CD8-positive, alpha-beta memory T cell (primary cell): ENCODE measurements at places on chromosomes 12 and 14.

DNA sequence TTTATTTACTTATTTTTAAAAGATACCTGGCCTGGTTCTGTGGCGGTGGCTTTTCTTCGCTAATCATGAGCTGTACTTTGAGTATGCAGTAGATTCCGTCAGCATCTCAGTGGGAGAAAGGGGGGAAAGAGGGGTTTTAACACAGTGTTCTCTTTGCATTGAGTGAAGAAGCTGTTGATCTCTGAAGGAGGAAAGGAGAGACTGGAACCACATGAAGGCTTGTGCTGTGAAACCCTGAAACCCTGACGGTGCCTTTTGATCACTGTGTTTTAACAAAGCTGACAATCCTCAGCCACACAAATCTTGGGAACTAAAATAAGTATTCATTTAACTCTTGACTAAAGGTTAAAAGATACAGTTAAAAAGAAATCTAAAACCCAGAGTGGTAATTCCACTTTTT is 250.1 kb downstream of the FBXL14 start:
- no peak for DNase-seq

- no peak for DNase-seq
These were observed 6.4 kb upstream of the ZNF268 start for GRCh38 chr12:133174901-133175300.

DNA sequence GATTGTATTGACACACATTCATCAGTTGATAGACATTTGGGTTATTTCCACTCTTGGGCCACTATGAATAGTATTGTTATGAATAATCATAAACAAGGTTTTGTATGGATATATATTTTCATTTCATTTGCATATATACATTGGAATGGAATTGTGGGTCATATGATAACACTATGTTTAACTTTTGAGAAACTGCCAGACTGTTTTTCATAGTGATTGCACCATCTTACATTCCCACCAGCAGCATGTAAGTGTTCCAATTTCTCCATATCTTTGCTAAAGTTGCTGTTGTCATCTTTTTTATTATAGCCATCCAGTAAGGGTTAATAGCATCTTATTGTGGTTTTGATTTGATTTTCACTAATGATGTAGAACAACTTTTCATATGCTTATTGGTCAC is 198.5 kb upstream of the PPFIA2 start:
- no peak for DNase-seq

DNA sequence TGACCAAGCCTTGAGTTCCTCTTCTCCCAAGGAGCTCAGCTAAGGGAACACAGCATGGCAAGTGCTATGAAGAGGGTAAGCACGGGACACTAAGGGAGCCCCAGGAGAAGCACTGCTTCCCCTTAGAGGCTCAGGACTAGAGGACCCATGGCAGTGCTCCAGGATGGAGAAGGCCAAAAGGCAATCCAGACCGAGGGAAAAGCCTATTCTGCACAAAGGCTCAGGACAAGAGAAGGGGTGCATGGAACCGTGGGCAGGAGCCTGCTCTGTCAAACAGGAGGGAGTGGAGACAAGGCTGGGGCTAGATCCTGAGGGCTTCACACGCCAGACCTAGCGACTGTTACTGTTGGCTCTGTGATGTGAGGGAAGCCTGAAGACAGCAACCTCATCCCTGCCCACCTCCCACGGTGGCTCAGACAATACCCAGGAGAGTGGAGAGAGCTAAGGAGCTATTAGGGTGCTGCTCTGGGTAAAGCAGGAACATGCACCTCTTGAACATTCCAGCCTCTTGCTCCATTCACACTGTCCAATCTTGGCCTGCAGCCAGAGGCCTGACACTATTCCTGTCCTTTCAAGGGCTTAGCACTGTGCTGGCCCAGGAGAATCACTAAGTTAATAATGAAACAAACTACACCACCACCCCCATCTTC is 24.2 kb downstream of the OTUB2 start:
- DNase-seq: no peak

DNA sequence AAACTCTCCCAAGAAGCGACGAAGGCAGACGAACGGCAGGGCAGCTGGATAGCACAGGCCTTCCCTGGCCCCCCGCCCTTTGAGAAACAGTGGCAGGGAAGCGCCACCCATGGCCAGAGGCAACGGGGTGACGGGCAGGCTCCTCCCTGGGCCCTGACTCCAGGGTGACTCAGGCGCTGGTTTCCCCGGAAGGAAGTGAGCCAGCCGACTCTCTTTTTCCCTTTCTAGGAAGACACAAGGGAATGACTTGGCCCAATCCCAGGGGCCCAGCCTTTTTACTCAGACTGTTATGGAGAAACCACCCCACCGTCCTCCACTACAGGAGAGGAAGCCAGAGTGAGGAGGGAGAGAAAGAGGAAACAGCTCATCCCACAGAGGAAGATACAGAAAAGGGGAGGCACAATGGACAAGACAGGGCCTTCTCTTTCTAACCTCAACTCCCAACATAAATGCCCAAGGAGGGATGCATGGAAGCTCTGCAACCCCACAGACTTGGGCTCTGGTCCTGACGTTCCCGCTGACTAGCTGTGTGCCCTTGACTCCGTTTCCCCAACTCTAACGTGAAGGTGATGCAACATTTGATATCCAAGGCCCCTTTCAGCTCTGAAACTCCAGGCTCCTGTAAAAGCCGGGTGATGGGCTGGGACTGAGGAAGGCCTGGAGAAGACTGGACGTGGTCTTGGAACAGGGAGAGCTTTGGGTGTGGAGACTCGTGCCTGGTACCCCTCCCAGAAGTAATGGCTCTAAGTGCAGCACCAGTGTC is 27.9 kb downstream of the ACTN1 start:
- no peak for DNase-seq

GRCh38 chr14:71270111-71270510 is 362.9 kb downstream of the PCNX1 start:
- DNase-seq: no peak

GRCh38 chr12:442235-442884 is 17.4 kb upstream of the B4GALNT3 start:
- DNase-seq: peak; percentile 30

- no peak for DNase-seq
These were observed 594.5 kb downstream of the NRXN3 start for GRCh38 chr14:78764645-78765044.

DNA sequence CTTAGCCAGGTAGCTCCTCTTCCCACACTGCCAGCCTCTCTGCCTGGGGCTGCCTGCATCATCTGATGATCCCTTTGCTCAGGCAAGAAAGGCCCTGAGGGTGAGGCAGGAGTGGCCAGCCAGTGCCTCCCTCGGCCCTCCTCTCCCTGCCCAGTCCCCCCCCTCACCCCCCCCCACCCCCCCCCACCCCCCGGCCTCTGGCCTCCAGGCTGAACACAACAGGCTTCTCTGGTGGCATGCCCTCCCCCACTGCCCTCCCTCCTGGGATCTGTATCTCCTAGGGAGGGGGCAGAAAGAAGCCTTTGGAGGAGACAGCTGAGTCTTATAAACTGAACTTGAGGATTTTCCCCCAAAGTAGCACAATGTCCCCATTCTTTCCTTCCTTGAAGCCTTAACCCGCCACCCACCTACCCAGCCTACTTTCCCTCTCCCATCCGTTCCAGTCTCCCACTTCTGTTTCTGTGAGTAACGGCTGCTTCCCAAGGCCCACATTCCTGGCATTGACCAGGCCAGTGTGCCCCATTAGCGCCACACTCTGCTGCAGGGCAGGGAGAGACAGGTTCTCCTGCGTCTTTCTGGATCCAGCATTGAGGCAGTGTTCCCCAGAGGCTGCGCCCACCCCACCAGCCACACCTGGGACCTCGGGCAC is 82.1 kb downstream of the B4GALNT3 start:
- no peak for DNase-seq

GRCh38 chr14:33902363-33902762 is 48.5 kb downstream of the EGLN3 start:
- DNase-seq: no peak

DNA sequence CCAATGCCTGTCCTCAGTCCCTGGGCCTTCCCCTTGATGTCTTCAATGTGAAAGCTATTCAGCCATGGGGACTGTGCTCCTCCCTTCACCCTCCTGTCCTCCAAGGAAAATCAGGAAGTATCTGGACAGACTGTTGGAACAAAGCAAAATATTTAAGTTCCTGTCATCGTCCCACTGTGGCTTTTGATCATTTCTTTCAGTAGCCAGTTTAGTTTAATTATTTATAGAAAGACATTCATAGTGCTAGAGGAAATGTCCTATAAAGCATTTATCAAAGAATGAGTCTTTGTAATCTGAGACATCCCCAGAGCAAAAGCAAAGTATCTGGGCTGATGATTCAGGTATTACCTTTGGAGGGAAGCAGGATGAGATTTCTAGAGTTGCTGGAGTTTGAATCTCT is 254.1 kb downstream of the NRXN3 start:
- DNase-seq: no peak

GRCh38 chr12:59700153-59700450 is 104.3 kb downstream of the SLC16A7 start:
- no peak for DNase-seq

DNA sequence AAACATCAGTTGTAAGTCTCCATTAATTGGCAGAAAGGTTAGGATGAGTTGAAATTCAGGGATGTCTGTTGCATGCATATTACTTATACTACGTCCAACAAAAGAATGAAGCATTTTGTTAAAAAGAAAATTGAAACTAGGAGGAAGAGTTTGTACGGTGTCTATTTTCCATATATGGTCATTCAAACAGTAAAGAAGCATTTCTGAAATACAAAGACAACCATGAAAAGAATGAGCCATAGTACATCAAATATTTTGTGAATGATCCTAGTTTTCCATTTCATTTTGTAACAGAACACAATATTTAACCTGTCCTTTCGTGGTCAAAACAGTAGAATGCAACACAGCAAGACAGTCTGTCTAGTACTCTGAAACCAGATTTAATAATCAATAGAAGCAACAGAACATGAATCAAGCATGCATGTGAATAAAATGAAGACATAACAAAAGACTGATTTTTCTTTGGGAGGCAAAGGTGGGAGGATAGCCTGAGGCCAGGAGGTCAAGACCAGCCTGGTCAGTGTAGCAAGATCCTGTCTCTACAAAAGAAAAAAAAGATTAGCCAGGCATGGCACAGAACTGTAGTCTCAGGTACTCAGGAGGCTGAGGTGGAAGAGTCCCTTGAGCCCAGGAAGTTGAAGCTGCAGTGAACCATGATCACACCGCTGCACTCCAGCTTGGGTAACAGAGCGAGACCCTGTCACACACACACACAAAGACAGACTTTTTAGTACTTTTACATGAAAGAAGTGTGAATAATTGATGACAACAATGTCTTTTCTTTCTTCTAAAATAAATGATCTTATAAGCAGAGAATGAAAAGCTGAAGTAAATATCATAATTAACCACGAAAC is 156.0 kb downstream of the LRIG3 start:
- no peak for DNase-seq

DNA sequence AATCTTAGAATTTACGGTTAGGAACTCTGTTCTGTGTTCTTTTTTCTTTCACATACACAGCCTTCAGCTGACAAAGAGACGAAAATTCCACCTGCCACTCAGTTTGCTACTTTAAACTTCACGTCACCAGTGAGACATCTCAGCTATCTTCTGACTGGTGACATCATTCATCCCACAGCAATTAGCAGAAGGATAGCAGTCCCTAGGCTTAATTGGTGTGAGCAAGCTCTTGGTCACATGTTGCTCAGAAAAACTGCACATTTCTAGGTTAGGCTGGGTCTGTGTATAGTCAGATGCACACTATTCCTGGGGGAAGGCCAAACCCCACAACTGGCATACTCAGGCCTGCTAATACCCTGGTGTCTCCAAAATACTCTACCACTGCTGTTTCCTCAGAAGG is 23.9 kb downstream of the SLC7A7 start:
- DNase-seq: no peak

DNA sequence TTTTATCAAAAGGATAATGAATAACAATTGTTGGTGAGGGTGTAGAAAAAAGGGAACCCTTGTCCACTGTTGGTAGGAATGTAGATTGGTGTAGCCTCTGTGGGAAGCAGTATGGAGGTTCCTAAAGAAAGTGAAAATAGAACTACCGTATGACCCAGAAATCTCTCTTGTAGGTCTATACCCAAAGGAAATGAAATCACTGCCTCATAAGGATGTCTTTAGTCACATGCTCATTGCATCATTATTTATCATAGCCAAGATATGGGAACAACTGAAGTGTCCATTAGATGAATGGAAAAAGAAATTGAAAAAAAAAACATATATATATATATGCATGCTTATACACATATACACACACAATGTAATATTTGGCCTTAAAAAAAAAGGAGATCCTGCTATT is 158.8 kb upstream of the NPAS3 start:
- no peak for DNase-seq

GRCh38 chr12:88361493-88361892 is 218.8 kb downstream of the KITLG start:
- DNase-seq: no peak

DNA sequence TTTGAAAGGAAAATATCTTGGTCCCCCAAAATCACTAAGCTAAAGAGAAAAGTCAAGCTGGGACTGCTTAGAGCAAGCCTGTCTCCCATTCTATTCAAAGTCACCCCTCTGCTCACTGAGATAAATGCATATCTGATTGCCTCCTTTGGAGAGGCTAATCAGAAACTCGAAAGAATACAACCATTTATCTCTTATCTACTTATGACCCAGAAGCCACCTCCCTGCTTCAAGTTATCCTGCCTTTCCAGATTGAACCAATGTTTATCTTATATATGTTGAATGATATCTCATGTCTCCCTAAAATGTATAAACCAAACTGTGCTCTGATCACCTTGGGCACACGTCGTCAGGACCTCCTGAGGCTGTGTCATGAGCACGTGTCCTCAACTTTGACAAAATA is 14.6 kb upstream of the CCDC196 start:
- no peak for DNase-seq

DNA sequence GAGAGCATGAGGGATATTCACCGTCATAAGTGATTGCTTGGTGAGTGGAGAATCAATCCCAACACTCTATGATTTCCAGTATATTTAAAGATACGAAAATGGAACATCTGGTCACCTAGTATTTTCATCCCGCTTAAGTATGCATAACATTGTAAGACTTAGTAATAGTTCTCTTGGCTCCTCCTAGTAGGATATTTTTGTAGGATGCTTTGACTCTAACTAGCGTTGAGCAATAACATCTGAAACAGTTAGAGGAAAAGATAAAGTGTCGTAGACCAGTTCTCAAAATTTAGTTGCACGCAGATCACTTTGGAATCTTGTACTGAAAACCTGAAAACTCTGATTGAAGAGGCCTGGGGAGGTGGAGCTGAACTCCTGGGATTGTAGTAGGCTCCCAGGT is 7.6 kb downstream of the SAMD4A start:
- DNase-seq: no peak

DNA sequence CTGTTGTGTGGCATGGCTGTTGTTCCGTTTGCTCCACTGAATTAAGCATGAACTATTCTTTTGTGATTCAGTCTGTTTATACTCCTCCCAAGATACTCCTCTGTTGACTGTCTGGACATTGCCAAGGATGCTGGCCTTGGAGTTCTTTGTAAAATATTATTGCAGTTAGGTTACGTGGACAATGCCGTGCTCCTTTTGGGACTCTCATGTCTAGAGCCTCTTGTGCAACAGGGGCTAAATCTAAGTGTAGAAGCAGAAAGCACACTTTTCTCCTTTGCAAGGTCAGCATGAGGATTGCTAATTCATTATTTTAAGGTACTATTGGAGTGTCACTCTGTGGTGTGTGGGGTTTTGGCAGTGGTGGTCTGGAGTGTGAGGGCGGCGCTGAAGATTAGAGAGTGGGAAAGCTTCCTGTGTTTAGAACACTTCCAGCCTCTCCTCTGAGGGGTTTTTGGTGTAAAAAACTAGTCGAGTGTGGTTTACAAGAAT is 125.4 kb downstream of the SAMD4A start:
- DNase-seq: no peak

- DNase-seq: no peak
These were observed 12.9 kb upstream of the TUBA1A start for GRCh38 chr12:49201595-49202295.

- no peak for DNase-seq
These were observed 15.1 kb upstream of the HIP1R start for GRCh38 chr12:122820138-122820537.

- DNase-seq: no peak
These were observed 6.0 kb downstream of the STYX start for GRCh38 chr14:52735921-52736489.
